CD4-positive, CD25-positive, alpha-beta regulatory T cell (primary cell): ENCODE measurements at places on chromosomes 2 and 18.

DNA sequence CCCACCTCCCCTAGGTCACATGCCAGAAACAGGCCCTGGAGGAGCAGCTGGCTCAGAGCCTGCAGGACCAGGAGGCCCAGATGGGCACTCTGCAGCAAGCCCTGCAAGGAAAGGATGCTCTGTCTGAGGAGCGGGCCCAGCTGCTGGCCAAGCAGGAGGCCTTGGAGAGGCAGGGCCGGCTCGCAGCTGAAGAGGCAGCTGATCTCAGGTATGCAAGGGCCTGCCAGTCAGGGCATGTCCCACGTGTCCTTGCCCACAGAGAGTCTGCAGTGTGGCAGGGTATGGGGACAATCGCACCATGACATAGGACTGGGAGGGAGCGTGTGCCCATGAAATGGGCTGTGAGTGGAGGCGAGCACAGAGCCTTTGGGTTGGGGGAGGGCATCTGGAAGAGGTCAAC, 39.9 kb downstream of the CROCC2 start:
- no peaks in the 10 kb centered on the region for H3K4me1 ChIP-seq
- no peak overlapping the region for H3K27ac ChIP-seq
- H3K27me3 ChIP-seq = peaks cover 7% of the 10 kb centered on the region
- no peaks in the 10 kb centered on the region for H3K36me3 ChIP-seq

GRCh38 chr2:23803264-23803964, 123.5 kb downstream of the ATAD2B start:
- H3K4me3 ChIP-seq = no peak overlapping the region
- no peaks in the 10 kb centered on the region for H3K4me1 ChIP-seq
- no peak overlapping the region for H3K27ac ChIP-seq

GRCh38 chr2:795531-796041, 118.4 kb upstream of the TMEM18 start:
- DNase-seq = no peak
- H3K27me3 ChIP-seq = no peaks in the 10 kb centered on the region
- no peaks in the 10 kb centered on the region for H3K4me1 ChIP-seq
- no peak overlapping the region for H3K27ac ChIP-seq

DNA sequence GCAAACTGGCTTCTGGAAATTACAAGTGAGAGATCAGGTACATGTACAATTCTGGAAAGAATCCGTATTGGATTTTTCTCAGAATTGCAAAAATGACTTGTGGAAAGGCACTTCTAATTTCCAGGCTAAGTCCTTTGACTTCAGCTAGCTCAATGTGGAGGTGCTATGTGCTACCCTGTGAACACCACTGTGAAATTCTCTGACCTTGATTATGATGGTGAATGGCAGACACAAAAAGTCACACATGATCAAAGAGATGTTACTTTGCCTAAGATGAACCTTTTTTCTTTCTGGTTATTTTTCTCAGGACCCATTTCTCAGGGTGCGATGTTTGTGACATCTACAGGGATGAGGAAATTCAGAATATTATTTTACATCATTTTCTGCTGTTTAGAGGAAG, 856.6 kb upstream of the VRK2 start:
- H3K36me3 ChIP-seq = no peaks in the 10 kb centered on the region
- H3K4me3 ChIP-seq = no peak overlapping the region
- H3K27ac ChIP-seq = no peak overlapping the region
- no peaks in the 10 kb centered on the region for H3K4me1 ChIP-seq
- H3K27me3 ChIP-seq = no peaks in the 10 kb centered on the region

DNA sequence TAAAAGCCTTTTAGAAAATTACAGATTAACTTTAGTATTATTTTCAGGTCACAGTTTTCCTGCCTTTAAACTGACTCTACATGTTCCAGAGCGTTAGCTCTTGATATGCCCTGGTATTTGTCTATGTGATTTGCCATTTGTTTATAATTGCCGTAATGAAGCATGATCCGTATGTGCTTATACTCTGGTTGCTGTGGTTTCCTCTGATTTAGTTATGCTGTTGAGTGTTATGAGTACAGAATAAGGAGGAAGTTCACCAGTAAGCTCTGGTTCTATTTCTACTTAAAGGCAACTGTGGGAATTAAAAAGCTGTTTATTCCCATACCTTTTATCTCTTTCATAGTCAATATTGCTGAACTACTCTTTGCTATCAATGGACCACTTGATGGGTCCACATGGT, 123.5 kb downstream of the OSBPL6 start:
- no peaks in the 10 kb centered on the region for H3K4me1 ChIP-seq
- H3K36me3 ChIP-seq = no peaks in the 10 kb centered on the region
- DNase-seq = no peak
- peaks cover 12% of the 10 kb centered on the region for H3K27me3 ChIP-seq
- H3K4me3 ChIP-seq = no peak overlapping the region

- H3K27ac ChIP-seq = no peak overlapping the region
- no peak overlapping the region for H3K4me3 ChIP-seq
- H3K27me3 ChIP-seq = no peaks in the 10 kb centered on the region
- H3K4me1 ChIP-seq = peaks cover 3% of the 10 kb centered on the region
Measured at GRCh38 chr18:13522861-13523660, 203.3 kb downstream of the FAM210A start.

DNA sequence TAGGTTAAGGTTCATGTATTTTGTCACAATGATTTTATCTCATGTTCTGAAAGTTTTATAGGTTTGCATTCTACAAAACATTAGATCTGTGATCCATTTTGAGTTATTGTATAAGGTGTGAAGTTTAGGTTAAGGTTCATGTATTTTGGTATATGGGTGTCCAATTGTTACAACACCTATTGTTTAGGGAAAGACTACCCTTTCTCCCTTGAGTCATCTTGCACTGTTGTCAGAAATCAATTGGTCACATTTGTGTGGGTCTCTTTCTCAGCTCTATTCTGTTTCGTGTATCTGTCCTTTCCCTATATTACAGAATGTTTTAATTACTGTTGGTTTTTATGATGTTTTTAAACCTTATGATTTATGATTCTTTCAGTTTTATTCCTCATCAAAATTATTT, 192.3 kb downstream of the MCFD2 start:
- no peak overlapping the region for H3K27ac ChIP-seq
- H3K4me3 ChIP-seq = no peak overlapping the region
- H3K36me3 ChIP-seq = no peaks in the 10 kb centered on the region

DNA sequence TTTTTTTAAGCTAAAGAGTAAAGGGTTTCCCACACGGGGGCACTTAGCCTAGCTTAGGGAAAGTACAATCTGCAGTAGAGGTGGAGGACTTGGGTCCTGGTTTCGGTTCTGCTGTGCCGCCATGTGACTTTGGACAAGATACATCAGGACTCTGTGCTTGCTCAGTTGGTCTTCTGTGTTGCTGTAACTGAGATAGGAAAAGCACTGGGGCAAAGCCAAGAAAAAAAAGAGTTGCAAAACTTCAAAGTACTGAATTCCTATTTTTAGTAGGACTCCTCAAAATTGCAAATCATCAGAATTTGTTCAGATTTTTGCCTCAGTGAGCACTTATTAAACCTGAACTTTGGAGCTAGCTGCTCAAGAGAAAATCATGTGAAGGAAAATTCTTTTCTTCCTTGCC, 96.3 kb upstream of the STON1 start:
- no peaks in the 10 kb centered on the region for H3K4me1 ChIP-seq
- H3K36me3 ChIP-seq = no peaks in the 10 kb centered on the region
- peaks cover 10% of the 10 kb centered on the region for H3K27me3 ChIP-seq
- no peak overlapping the region for H3K4me3 ChIP-seq

DNA sequence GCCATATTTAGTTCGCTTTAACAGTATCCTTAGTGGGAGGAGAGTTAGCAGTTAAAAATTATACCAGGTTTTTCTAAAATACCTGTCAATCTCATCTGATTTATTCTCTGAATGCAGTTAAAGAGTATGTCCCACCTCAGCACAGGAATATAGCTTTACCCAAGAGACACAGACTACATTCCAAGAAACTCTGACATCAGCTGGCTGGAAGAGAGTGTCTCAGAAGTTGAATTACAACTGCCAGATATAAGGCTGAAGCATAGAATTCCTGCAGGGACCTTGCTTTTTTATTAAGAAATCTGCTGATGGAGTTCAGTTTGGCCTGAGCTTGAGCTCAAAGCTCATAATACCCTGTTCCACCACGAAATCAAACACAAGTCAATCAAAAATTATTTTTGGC, 25.4 kb upstream of the CNTNAP5 start:
- H3K27me3 ChIP-seq = no peaks in the 10 kb centered on the region
- no peak overlapping the region for H3K4me3 ChIP-seq
- DNase-seq = no peak

DNA sequence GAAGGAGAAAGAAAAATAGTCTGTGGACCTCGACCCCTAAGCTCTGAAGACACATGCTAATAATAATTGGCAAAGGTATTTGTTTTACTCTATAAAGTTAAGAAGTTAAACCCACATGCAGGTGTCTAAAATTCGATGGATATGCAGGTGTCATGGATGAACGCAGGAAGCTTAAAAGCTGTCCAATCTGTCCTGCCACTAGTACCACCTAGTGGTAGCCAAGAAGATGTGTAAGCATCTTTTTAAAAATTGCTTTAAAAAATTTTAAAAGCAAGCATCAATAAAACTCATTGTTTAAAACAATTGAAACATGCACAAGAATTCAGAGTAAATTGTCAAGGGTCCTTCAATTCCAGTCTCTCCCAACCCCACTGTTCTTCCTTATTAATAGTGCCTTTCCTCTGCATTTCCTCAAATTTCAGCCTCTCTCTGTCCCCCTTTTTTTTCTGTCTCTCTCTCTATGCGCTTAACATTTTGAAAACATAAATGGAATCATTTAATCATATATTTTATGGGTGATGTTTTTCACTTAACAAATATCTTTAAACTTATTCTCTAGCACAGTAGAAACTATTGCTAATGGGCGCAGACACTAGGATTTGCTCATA, 30.6 kb upstream of the PPP3R1 start:
- no peaks in the 10 kb centered on the region for H3K4me1 ChIP-seq
- H3K36me3 ChIP-seq = no peaks in the 10 kb centered on the region
- H3K27ac ChIP-seq = no peak overlapping the region
- no peak for DNase-seq

DNA sequence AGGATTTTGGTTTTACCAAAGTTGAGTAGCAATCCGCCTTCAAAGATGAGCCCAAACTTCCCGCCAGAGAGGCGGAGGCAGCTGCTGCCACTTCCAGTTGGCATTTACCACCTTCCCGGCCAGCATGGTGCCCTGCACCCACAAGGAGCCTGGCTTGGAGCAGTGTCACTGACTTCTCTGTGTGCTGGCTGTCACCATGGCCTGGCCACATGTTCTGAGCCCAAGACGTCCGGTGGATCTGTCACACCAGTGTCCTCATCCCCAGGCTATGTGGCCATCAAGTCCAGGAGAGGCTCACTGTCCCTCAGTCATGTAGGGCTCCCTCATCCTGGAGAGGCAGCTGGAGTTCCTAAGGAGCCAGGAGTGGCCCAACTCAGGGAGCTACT, 100.6 kb downstream of the ACKR3 start:
- H3K27ac ChIP-seq = no peak overlapping the region
- H3K4me3 ChIP-seq = no peak overlapping the region
- no peak for DNase-seq
- H3K4me1 ChIP-seq = no peaks in the 10 kb centered on the region
- no peaks in the 10 kb centered on the region for H3K27me3 ChIP-seq
- H3K36me3 ChIP-seq = no peaks in the 10 kb centered on the region

DNA sequence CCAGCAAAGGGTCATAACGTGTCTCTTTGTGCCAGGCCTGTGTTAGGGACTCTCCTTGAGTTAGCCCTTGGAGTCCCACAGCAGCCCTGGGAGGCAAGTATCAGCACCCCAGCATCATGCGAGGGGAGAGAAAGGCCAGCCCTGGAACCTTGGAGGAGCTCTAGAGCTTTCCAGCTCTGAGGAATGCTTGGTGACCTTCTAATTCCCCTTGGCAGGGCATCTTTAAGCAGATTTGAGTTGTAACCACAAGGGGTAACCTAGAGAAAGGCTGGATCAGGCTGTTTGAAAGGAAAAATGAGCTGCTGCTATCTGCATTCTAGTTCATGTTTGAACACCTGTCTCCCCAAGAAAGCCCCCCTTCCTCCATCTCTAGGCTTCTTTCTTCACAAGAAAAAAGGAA, 23.8 kb upstream of the ODC1 start:
- no peaks in the 10 kb centered on the region for H3K4me1 ChIP-seq
- H3K36me3 ChIP-seq = no peaks in the 10 kb centered on the region
- H3K4me3 ChIP-seq = no peak overlapping the region
- H3K27ac ChIP-seq = no peak overlapping the region
- H3K27me3 ChIP-seq = no peaks in the 10 kb centered on the region

- H3K4me3 ChIP-seq = no peak overlapping the region
- no peaks in the 10 kb centered on the region for H3K4me1 ChIP-seq
- H3K27ac ChIP-seq = no peak overlapping the region
Measured at GRCh38 chr2:221961561-221961960, 337.2 kb downstream of the PAX3 start.

GRCh38 chr2:120308038-120308910, 37.7 kb upstream of the INHBB start:
- H3K4me1 ChIP-seq = peaks cover 8% of the 10 kb centered on the region
- no peak overlapping the region for H3K4me3 ChIP-seq
- no peak for DNase-seq
- H3K36me3 ChIP-seq = no peaks in the 10 kb centered on the region
- no peak overlapping the region for H3K27ac ChIP-seq

DNA sequence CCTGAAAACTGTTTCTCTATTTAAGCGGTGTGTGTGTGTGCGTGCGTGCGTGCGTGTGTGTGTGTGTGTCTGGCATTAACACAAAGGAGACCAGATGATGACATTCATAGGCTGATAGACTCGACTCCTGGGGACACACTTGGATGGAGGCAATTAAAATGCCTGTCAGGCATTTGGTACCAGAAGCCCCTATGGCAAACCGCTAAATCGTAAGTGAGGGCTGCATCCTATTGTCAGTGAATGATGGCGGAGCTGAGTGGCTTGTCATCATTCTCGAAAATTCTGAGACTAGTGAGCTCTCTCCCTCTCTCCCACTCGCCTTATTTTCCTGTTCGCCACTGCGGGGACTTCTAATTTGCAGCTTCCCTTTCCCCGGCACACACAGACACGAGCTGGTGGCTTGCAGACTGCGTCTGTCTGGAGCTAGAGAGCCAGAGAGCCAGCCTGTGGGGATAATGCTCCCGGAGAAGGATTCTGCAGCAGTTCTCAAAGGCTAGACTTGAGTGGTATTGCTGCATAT, 155.4 kb downstream of the MAP2 start:
- DNase-seq = no peak
- H3K4me3 ChIP-seq = no peak overlapping the region
- H3K36me3 ChIP-seq = no peaks in the 10 kb centered on the region
- no peaks in the 10 kb centered on the region for H3K4me1 ChIP-seq

DNA sequence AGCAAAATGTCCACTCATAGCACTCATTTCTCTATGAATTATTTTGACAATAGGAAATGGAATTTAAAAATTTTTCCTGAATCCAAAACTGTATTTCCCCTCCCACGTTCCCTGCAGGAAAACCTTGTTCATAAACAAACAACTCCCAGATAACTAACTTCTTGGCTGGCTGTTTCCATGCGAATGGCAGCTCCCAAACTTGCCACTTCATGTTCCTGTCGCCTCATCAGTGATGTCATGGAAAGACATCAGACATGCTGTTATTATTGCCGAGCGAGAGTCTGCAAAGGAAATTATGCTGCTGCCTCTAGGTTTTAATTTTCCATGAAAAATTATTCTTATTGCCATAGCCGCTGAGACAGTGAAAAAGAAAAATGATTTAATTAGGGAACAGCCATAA, 117.0 kb upstream of the RIOK3 start:
- no peaks in the 10 kb centered on the region for H3K4me1 ChIP-seq
- H3K36me3 ChIP-seq = no peaks in the 10 kb centered on the region
- DNase-seq = no peak

- peaks cover 6% of the 10 kb centered on the region for H3K27me3 ChIP-seq
- DNase-seq = peak; percentile 89
- H3K4me1 ChIP-seq = peaks cover 10% of the 10 kb centered on the region
- no peaks in the 10 kb centered on the region for H3K36me3 ChIP-seq
- H3K27ac ChIP-seq = no peak overlapping the region
Measured at GRCh38 chr2:160482673-160483072, 10.9 kb downstream of the RBMS1 start.
